ENCODE measurements at places on chromosomes 16 and 17.

- DNase-seq = no peak
Observed at GRCh38 chr16:80852261-80852872, 48.0 kb upstream of the CDYL2 start.

GRCh38 chr16:30519120-30520049 lies 7.0 kb downstream of the ZNF768 start:
- no peak for DNase-seq

DNA sequence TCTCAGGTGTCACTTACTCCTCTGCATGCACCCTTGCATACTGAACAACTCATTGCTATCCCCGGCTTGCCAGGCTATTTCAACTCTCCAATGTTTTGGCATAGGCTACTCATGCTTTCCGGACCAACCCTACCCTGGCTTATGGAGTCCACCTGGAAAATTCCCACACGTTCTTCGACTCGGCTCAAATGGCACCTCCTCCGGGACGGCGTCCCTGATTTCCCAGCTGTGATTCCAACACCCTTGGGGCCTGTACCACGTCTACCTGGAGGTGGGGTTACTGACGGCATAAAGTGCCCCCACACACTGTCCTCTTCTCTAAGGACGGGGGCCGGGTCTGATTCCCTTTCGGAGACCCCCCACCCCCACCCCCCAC lies 498 bp downstream of the SMYD4 start:
- no peak for DNase-seq

DNA sequence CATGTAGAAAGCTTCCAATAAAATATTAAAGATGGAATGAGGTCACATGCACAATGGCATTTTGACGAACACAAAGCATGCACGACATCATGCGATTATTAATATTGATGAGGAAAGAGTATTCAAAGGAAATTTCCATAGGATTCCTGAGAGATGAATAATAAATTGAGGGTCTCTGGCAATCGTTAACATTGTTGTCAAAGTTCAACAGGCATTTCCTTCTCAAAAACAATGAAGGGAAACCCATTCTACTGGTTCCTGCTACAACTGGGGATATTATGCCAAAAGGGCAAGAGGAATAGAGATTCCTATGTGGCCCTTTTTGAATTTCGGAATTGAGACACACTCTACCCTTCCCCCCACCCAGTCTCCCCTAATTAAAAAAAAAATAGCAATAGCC lies 128.3 kb upstream of the NUDT7 start:
- no peak for DNase-seq

DNA sequence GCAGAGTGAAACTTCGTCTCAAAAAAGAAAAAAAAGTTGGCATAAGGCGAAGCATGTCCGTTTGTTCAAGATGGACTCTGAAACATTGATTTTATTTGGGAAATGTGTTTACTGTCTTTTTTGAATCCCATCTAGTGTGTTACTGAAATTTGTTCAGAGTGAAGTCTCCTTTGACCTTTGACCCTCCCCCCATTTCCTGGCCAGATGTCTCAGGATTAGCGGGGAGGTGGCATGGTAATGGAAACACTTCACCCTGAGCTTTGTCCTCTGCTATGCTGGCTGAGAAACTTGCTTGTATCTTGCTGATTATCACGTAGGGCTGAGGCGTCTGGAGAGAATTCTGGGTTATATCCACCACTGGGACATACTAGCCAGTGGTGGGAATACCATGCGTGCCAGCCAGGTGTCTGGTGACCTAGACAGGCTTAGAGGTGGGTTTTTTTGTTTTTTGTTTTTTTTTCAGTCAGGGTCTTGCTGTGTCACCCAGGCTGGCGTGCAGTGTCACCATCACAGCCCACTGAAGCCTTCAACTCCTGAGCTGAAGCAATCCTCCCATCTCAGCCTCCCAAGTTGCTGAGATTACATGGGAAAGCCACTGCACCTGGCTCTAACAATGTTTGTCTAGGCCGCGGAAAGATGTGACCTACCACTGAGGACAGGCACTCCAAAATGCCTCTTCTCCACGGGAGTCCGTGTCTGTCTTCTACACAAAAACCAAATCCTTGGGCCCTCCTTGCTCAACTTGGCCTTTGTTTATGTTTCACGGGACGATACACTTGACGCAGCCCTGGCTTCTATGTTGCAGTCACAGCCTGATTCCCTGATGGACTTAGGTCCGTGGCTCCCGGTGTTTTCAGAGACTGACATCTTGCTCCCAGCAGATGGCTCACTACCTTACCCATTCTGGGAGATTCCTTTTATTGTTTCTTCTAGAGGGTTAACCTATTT lies 6.6 kb upstream of the GALK1 start:
- DNase-seq = no peak

DNA sequence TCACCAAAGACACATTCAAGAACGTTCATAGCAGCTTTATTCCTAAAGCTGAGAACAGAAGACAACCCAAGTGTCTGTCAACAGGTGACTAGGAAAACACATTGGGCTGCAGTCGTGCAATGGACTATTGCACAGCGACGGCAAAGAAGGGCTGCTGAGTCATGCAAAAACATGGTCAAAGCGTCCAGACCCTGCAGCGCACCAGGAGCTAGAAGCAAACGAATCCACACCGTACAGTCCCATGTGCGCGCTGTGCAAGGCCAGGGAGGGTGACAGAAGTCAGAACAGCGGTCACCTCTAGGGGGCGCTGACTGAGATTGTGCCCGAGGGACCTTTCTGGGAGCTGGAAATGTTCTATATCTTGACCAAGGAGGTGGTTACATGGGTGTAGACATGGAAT lies 266.4 kb downstream of the MAF start:
- no peak for DNase-seq

DNA sequence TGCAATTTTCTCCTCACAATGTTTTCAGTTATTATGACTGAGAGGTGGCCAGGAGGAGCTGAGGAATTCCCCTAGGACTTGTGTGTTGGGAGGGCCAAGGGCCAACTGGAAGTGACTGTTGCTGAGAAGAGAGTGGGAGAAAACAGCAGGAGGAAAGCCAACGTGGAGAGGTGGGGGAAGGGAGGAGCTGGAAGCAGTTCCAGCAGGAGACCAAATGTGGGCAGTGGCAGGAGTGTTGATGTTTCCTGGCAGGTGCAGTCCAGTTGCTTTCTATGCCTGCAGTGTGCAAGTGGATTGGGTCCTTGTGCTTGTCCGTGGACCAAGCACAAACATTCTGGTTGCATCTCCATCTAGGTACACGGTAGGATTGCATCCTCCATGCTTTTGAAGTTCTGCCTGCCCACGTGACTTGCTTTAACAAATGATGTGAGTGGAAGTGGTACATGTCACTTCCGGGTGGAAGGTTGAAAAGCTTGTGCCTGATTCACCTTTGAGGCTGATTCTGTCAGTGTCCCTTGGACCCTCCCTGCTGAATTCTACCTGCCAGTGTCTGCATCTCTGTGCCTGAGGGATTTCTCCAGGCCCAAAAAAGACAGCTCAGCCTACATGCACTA lies 54.7 kb upstream of the CRHR1 start:
- DNase-seq = no peak

GRCh38 chr16:26525856-26526255 lies 540.9 kb upstream of the C16orf82 start:
- no peak for DNase-seq

Data from stimulated activated CD8-positive, alpha-beta memory T cell treated with anti-CD3 and anti-CD28 coated beads, Interleukin-15, amount 100 ng/mL, for 1 hour (primary cell).